ENCODE measurements at places on chromosomes 6 and 20.

DNA sequence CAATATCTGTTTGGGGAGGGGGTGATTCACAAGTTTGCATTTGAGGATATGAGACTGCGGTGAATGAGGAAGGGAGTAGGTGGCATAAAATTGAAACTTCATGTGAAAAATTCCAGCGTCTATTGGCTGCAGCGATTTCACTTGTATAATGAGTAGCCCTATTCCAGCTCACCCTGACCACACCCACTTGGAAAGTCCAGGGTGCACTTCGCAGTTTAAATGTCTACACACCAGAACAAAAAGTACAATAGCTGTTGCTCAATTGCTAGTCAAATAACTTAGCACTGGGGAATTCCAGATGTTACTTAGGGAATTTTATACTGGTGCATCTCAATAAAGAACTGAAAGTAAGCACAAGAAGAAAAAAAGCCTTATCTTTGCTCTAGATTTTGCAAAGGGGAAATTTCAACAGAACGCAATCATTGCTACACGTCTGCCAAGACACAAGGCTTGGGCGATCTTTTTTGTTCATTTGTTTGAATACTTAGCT is 6.3 kb downstream of the TNFAIP3 start:
- DNase-seq, result no peak

GRCh38 chr6:26331218-26332073 is 33.6 kb upstream of the BTN3A2 start:
- DNase-seq, result peak; percentile 63

GRCh38 chr20:50309280-50309763 is 118.7 kb downstream of the CEBPB start:
- no peak for DNase-seq

GRCh38 chr6:125469915-125470314 is 168.1 kb upstream of the HDDC2 start:
- DNase-seq, result no peak

- DNase-seq, result no peak
Observed at GRCh38 chr6:153140299-153140698, 9.2 kb upstream of the RGS17 start.

- DNase-seq, result no peak
Observed at GRCh38 chr20:43789593-43789992, 62.8 kb upstream of the GTSF1L start.

DNA sequence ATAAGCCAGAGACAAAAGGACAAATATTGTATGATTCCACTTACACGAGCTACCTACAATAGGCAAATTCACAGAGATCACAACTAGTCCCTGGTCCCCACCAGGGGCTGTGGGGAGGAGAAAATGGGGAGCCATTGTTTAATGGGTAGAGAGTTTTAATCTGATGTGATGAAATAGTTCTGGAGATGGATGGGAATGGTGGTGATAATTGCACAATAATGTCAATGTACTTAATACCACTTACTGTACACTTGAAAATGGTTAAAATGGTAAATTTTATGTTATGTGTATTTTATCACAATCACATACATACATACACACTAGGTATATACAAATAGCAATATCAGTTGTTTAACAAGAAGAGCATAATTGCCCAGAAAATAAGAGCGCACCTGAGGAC is 24.3 kb upstream of the GSTA3 start:
- no peak for DNase-seq

DNA sequence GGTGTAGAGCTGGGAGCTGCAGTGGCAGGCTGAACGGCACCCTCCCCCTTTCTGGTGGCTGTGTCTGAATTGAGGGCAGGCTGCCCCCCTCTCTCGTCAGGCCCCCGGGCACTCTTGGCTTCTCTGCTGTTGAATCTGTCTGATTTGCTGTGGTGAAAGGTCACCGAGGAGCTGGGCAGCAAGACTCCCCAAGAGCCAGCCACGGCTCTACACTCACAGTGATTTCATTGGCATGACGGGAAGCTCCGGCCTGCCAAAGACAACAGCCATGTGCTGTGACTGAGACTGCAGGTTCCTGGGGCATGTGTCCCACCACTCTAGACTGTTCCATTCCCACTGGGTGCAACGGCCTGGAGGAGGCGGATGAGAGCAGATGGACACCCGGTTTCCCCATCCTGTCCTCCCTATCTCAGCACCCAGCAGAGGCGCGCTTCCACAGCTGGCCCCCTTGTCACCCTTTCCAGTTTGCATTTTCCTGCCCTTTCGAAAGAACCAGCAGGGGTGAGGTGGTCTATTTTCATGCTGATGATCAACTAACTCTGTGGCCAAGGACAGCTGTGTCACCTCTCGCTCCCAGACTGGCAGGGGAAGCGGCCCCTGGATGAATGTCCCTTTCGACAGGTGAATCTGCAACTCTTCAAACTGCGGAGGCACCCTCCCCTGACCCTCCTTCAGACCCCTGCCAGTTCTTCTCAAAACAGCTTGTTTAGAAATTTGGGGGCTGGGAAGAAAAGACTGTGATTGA is 2.2 kb downstream of the APCDD1L start:
- no peak for DNase-seq

DNA sequence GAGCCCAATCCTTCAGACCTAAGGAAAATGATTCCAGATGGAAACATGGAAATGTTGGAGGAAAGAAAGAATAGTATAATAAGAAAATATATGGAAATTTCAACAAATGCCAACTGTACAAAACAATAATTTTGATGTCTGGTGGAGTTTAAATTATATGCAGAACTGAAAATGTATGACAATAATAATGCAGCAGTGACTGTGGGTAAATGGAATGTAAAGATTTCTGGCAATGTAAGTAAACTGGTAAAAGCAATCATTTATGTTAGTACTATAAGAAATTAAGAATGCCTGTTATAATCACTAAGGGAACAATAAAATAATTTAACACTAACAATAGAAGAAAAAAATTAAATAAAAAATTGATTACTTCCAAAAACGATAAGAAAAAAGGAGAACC is 89.0 kb downstream of the EDN1 start:
- no peak for DNase-seq

GRCh38 chr6:157185171-157185570 is 138.1 kb downstream of the TMEM242 start:
- no peak for DNase-seq

DNA sequence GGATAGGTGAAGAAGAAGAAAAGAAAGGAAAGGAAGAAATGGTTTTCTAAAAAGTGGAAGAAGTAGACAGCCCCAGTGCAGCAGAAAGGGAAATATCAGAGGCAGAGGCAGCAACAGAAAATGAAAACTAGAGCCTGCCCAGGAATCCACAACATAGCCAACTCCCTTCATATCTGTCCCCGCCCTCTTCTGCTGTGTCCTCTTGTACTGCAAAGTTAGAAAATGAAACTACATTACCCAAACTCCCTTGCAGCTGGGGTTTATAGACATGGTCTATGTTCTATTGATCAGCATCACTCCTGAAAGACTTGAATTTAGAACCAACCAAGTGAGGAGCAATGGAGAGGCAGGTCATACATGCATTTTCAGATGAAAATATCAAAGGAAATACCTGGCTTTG is 200.5 kb upstream of the PHACTR1 start:
- no peak for DNase-seq

GRCh38 chr20:46040902-46041535 is 12.0 kb downstream of the SLC12A5 start:
- DNase-seq, result no peak

GRCh38 chr6:54198134-54198533 is 86.9 kb downstream of the MLIP start:
- no peak for DNase-seq

GRCh38 chr6:19719691-19720128 is 117.5 kb upstream of the ID4 start:
- peak; percentile 81 for DNase-seq

GRCh38 chr6:47567586-47567985 is 90.0 kb downstream of the CD2AP start:
- DNase-seq, result no peak

- DNase-seq, result no peak
Observed at GRCh38 chr6:140045116-140045515, 670.7 kb upstream of the CITED2 start.

DNA sequence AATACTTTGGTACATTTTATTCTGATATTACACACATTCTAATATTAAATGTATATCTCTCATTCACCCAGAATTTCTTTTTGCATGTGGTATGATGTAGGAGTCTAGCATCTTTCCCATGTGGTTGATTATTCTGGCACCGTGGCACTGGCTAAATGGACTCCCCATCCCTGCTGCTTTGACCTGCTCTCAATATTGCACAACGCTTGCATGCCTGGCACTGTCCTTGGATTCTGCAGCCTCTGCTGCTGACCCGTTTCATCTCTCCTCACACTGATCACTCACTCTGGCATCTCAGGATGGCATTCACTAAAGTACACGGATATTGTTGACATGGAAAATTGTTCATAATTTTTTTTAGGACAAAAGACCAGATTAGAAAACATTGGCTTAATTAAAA is 11.5 kb upstream of the DACT2 start:
- DNase-seq, result no peak

DNA sequence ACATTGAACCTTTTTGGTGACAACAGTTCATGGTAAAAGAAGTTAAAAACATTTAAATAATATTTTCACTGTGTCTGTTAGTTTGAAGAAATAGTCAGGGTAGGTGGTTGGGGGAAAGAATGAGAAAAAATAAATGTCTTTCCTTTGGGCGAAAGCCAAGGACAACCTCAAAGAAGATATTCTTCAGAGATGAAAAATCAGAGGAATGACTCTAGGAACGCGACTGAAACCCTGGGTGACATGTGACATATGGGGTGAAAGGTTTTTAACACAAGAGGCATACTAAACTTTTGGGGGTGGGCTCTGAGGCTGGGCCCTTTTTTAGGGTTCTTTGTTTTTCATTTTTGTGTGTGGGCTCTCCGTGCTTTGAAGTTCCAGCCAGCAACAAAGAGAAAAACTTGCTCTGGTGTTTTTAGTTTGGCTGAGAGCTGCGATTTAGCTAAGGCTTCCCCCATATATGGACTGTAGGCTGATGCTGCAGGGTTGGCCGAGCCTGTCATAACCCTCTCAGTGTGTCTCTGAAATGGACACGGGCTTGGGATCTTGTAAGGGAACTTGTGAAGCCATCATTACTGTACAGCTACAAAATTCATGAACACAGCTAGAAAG is 610.1 kb upstream of the ARID1B start:
- no peak for DNase-seq

- DNase-seq, result no peak
Observed at GRCh38 chr6:106192824-106193223, 106.7 kb downstream of the PRDM1 start.

DNA sequence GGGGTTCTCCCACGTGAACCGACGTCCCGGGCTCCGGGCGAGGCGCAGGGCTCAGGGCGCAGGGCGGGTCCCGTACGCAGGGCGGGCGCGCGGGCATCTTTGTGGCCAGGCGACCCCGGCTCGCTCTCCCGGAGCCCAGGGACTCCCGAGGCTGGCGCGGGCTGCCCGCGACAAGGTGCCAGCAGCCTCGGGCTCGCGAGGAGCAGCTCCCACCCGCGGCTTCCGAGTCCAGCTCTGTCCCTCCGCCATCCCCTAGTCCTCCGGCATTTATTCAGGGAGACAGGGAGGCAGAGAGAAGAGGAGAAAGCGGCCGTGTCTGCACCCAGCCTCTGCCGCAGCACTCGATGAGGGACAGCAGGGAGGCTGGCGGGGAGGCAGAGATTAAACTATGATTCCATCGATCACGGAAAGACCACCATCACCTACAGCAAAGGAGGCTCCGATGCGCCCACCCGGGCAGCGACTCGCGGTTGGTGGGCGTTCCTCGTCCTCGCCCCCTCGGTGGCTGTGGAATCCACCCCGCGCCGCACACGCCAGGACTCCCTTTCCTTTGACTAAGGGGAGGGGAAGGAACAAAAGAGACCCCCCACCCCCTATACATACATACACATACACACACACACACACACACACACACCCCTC is 1.1 kb downstream of the RGS17 start:
- DNase-seq, result no peak

GRCh38 chr6:31049518-31049917 is 39.2 kb downstream of the MUC22 start:
- no peak for DNase-seq

GRCh38 chr6:35038076-35038475 is 103.1 kb downstream of the TCP11 start:
- no peak for DNase-seq

DNA sequence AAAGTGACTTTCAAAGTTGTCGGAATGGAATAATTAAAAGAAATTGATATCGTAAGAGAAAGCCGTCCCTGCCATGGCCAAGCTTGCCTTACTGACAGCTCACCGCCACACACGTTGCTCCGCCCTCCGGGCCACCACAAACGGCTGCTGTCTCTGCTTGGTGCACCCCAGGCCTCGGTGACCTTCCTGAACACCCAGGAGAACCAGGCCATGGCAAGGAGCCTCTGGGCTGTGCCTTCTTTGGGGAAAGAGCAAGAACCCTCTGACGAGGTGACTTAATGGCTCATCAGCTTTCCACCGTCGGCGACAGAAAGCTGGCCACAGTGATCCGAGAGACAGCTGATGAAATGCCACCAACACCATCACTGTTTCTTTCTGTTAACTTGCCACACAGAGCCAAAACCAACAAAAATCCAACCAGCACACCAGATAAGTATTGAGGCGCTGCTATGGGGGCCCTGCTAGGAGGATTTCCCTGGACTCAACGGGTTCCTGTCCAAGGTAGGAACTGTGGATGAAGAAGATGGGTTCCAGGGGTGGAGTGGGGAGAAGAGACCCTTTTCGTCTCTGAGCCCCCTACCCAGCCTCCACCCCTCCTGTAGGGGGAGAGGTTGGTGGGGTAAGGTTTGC is 61.4 kb downstream of the NPEPL1 start:
- no peak for DNase-seq

DNA sequence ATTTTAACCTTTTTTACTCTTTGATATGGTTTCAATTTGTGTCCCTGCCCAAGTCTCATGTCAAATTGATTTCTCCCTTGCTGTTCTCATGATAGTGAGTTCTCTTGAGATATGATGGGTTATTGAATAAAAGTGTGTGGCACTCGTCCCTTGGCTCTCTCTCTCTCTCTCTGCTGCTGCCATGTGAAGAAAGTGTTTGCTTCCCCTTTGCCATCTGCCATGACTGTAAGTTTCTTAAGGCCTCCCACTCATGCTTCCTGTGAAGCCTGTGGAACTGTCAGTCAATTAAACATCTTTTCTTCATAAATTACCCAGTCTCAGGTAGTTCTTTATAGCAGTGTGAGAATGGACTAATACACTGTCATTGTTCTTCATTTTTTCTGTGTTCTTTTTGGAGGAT is 48.5 kb downstream of the LIN28B start:
- DNase-seq, result no peak

All from NCI-H1694 (cell line).